ENCODE measurements at places on chromosomes 16 and 17. TPM values are rescaled to one million over a fixed set of nuclear protein-coding genes. Genes with fewer than 3 reads are reported as not detected.

TMEM238L gene
- not detected for total RNA-seq

GRCh38 chr16:73529303-73530012 lies 481.5 kb upstream of the ZFHX3 start:
- no peak for DNase-seq

DNA sequence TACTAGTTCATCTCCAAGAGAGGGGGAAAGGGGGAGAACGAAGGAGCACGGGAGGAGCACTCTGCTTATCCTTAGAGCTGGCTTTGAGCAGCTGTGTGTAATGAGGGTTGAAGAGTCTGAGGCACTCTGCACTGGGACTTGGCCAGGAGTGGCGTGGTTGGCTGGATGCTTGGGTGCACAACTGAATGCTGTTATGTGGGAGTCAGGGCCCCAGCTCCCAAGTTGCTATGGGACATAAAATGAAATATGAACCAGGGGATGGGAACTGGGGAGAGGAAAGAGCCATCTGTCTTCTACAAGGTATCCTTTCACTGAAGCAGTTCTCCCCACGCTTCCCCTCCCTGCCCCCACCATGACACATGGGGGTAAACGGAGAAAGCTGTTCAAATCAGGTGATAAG lies 105.9 kb upstream of the ANKFN1 start:
- no peak for DNase-seq

CBX4 gene
- 18.5 TPM for total RNA-seq

- DNase-seq: no peak
These were observed 7.1 kb upstream of the CMTM4 start for GRCh38 chr16:66703406-66704215.

STH gene
- not detected for total RNA-seq

KRTAP4-4 gene
- total RNA-seq: not detected

- DNase-seq: no peak
These were observed 471.8 kb downstream of the CDH13 start for GRCh38 chr16:83098536-83098935.

GRCh38 chr16:83959656-83960434 lies 6.8 kb downstream of the OSGIN1 start:
- DNase-seq: no peak

WFIKKN2 gene
- not detected for total RNA-seq

KLHL10 gene
- not detected for total RNA-seq

DNA sequence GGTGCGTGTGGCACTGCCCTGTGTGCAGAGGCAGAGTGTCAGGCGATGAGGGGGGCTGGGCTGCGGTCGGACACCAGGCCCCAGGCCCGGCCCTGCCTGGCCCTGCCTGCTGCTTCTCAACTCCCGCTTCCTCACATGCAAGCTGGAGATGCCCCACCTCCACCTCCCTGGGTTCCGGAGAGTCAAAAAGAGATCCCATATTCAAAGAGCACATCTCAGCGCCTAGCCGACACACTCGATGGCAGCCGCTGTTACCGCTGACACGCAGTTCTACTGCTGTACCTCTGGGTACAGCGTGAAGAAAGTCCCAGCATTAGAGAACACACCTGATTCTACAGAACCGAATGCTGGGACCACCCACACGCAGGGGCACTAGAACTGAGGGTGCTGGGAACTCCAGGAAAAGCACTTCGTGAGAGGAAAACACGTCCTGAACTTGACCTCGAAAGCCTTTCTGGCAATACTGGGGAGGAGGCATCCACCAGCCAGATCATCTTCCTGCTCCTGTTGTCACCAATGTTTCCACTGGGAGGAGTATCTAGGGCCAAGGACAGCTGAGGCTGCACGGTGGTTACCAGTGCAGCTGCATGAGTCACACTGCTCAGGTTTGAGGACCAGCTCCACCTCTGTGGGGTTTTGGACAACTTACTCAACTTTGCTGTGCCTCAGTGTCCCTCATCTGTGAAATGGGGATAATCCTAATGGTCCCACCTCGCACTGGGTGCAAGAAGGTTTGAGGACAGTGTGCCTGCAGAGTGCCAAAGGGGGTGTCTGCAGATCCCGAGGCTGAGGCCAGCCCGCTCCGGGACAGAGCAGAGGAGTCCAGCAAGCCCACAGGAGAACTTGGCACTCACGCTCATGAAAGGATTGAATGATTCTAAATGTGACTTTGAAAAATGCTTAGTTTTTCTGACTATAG lies 100.4 kb upstream of the DNAH17 start:
- DNase-seq: no peak

DNA sequence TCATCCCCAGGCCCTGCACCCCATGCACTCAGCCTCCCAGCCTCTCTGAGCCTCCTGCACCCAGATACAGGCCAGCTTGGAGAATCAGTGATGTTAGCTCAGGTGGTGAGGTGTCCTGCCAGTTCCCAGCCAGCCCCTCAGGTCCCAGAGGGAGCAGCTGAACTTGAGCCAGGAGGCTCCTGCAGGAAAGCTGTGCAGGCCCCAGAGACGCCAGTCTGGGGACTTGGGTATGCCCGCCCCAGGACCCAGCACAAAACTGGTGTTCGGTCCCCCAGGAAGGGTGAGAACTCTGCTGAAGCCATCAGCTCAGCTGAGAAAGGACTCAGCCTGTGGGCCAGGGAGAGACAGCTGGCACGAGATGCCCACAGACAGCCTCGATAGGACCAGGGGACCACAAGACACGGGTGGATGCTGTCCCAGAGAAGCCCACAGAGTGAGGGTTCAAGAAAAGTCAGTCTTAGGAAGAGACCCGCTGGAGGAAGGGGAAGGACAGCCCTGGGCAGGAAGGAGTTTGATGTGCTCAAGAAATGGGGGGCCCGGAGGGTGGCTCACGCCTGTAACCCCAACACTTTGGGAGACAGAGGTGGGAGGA lies 11.0 kb downstream of the ENDOV start:
- DNase-seq: no peak

MARVELD3 gene
- total RNA-seq: not detected

DNA sequence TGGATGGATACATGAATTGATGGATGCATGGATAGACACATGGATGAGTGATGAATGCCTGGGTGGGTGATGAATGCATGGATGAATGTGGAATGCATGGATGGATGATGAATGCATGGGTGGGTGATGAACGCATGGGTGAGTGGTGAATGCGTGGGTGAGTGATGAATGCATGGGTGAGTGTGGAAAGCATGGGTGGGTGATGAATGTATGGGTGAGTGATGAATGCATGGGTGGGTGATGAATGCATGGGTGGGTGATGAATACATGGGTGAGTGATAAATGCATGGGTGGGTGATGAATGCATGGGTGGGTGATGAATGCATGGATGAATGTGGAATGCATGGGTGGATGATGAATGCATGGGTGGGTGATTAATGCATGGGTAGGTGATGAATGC lies 83.9 kb upstream of the HSBP1 start:
- no peak for DNase-seq

- DNase-seq: no peak
These were observed 207.6 kb downstream of the MRTFB start for GRCh38 chr16:14278749-14279148.

DNA sequence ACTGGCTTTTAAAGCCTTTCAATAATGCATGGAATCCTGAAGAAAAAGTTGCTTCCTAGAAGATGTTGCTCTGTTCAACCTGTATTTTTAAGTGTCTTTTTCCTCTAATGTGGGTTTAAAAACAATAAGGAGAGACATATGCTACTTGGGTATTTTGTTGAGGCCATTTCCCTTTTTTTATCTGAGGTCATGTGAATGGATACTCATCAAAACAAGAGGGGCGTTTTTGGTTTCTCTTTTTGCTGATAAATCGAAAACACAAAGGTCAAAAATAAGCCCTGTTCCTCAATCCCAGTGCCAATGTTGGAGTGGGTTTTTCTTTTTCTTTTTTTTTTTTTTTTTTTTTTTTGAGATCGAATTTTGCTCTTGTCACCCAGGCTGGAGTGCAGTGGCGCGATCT lies 468.0 kb upstream of the RBFOX1 start:
- no peak for DNase-seq

DNA sequence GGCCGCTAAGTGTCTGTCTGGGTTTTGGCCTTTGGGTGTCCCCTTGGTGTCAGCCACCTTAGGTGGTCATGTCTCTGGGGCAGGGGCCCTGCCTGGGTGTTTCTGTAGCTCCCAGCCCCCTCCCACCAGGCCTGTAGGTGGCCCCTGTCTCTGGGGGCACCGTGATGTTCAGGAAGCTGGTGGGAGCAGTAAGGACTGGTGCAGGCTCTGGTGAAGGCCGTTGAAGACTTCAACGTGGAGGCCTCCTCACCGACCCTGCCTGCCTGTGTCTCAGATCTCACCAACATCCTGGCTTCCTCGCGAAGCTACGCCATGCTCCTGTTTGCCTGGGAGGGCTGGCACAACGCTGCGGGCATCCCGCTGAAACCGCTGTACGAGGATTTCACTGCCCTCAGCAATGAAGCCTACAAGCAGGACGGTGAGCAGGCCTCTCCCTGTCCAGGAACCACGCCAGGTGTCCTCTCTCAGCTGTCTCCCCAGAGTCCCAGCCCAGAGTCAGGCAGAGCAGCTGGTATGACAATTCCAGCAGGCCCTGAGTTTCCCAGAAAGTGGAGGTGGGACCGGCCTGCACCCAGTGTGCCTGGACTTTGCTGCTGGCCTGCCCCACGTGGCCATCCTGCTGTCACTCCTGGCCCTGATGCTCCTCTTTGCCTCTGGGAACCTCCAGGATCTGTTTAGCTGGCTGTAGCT lies 2.8 kb downstream of the ACE start:
- no peak for DNase-seq

DNA sequence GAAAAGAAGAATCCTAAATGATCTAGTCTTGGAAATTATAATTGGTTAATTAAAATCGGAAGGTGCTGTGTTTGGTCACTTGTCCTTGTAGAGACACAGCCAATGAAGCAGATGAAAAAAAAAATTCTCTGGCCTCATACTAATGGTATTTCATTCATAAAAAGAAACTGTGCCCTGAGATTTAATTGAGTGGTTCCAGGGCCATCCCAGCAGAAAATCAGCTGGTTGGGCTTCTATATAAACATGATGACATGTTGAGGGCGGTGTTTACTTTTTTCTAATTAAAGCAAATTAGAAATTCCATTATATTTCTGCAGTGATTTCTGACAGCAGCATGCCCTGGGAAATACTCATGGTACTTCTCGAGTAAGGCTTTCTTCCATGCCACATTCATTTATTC lies 191.9 kb upstream of the KCNJ16 start:
- DNase-seq: no peak

MEIOC gene
- 0.42 TPM for total RNA-seq

DNA sequence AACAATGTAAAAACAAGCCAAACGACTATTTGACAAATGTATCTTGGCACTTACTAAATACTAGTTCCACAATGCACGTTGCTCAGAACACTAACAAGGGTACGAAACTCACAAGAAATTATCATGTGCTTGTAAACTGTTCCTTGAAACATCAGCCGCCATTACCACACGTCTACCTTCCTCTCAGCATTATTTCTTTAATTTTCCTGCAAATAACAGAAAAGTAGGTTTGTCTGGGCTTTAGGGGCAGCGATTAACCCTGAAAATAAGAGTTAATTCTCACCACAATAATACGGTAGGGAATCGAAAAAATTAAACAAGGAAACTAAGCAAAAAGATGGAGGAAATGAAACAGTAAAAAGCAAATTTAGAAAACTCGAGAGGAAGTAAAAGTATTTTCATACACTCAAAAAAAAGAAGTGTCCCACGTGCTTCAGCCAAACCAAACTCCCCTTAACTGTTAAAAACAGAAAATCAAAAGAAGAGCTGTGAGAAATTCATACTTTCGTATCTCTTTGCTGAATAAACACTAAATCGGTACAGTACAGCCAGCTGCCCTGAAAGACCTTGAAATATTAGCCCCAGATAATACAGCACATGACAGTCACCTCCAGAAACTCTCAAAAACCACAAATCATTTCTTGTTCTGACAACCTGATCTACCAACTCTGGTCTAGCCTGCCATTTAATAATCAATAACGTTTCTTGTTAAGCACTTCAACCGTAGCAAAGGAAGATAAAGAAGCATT lies 1.2 kb downstream of the ARHGAP17 start:
- no peak for DNase-seq

SLC12A3 gene
- total RNA-seq: not detected

DNA sequence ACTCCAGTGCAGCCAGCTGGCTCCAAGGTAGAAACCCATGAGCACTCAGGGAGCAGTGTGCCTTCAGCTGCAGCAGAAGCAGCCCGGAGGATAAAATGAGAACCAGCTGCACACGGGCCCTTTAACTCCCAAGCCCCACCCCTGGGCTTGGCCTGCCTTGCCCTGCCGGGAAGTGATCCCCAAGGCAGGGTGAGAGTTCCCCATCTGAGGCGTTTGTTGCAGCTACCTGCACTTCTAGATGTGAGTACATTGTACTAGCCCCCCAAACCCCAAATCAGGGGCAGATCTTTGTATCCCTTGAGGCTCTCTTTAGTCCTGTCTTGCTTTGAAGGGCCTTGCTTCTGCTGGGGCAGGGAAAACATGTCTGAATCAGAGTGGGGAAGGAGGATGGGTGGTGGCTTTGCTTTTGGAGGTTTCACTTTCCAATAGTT lies at the start of gene MVP:
TSS of gene MVP (plus strand) at position 192 of the 431 bp plus-strand sequence. CDS start 10,088 bp downstream, outside the sequence.
- DNase-seq: peak; percentile 91

GRCh38 chr17:31738996-31739699 lies 119.9 kb downstream of the COPRS start:
- DNase-seq: no peak

GRCh38 chr17:17819561-17819995 lies 17.2 kb downstream of the SREBF1 start:
- peak; percentile 84 for DNase-seq

- no peak for DNase-seq
These were observed 215.7 kb upstream of the CIBAR2 start for GRCh38 chr16:85327731-85328675.

GRCh38 chr17:42673266-42673884 lies 3.4 kb downstream of the PLEKHH3 start:
- DNase-seq: no peak

SGSM2 gene
- 49.7 TPM for total RNA-seq

DNA sequence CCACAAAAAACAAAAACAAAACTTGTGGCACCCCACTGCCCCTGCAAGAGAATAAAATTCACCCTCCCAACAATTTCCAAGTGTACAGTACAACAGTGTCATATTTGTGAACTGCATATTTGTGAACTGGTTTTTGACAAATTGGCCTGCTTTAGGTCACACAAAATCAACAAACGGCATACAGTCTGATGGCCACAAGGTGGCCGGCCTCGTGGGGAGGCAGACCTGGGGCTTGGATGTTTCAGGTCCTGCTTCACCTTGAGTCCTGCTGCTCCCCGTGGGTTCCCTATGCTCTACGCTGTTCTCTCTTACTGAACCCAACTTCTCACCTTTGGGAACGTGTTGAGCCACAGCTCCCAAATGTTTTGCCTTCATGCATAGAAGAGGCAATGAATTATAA lies 102.2 kb downstream of the CDK5R1 start:
- DNase-seq: peak; percentile 50

DNA sequence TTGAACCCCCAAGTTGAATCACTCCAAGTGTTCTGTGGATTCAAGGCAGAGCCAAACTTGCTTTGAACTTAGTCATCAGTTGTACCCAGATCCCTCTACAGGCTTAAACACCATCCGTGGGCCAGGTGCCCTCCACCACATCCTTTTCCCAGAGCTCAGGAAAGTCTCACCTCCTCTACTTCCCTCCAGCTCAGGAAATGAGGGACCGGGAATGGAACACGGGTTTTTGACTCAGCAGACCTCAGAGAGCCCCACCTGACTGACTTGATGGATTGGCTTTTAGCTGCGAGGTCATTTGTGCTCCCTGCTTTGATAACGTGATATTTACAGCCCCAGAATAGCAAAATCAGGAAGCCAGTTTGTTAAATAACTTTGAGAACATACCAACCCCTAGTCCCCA lies 20.1 kb downstream of the GID4 start:
- DNase-seq: no peak
